ENCODE measurements at places on chromosomes 3 and 15. TPM values are rescaled to one million over a fixed set of nuclear protein-coding genes. Genes with fewer than 3 reads are reported as not detected.
A peak's percentile ranks its signal among the peaks of the same experiment; 100 is the strongest.

DNA sequence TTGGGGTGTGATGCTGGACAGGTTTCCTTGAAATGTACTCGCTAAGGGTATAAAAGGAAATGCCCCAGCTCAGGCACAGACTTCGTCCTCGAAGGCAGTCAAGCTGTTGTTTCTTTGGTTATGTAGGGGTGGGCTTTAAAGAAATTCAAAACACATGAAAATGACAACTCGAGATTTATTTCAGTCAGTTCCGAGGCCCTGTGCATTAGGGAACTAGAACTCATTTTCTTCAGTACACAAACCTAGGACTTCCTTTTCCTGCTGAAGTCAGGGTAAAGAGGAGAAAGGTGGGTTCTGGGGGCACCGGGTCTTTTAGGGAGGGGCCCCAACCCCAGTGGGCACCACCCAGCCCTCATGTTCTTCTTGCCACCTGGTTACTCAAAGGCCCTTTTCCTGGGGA, 7.7 kb downstream of the CCR9 start:
- H3K27ac ChIP-seq = no peak overlapping the region
- H3K4me3 ChIP-seq = no peak overlapping the region
- no peak for DNase-seq

- no peak for DNase-seq
- H3K27me3 ChIP-seq = peaks cover 5% of the 10 kb centered on the region
- no peak overlapping the region for H3K27ac ChIP-seq
Measured at GRCh38 chr3:155356594-155357370, 63.3 kb upstream of the STRIT1 start.

DNA sequence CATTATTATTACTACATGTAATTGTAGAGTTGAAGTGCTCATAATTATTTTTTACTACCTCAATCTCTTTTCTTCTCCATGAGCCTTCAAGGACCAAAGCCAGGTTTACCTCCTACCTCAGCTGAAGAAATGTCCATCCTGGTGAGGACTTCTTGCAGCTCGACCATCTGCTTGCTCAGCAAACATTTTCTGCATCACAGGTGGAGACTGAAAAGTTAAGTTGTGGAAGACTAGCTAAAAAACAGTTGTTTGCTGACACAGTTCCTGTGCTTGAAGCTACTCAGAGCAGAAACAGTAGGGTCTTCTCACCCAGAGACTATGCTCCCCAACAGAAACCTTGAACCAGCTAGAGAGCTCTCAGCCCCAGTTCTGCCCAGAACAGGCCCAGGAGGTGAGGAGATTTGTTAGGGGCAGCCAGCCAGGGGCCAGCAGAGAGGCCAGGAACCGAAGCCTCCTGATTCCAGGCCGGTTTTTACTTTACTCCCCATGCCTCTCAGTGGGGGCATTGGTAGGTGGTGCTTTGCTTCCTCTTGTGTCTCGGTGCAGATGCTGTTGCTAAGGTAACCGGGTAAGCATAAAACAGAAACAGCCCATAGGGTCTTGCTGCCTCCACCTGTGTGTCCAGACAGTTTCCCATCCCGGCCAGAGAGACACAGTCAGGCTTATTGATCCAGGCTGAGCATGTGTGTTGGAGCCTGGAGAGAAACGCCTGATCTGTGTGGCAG, 54.9 kb downstream of the CCNL1 start:
- peak overlapping the region; percentile 5 for H3K27ac ChIP-seq
- no peaks in the 10 kb centered on the region for H3K27me3 ChIP-seq
- no peaks in the 10 kb centered on the region for H3K36me3 ChIP-seq
- H3K4me1 ChIP-seq = peaks cover 15% of the 10 kb centered on the region
- no peak for DNase-seq

DUOXA2 gene
- not detected for total RNA-seq

TTLL13 gene
- not detected for total RNA-seq
